ENCODE measurements at places on chromosomes 4 and X. TPM values are rescaled to one million over a fixed set of nuclear protein-coding genes. Genes with fewer than 3 reads are reported as not detected.

Gene RNF212
- polyA plus RNA-seq: 7.0 TPM

Gene APLN
- 0.82 TPM for polyA plus RNA-seq

Gene ZRSR2
- 18.7 TPM for polyA plus RNA-seq

Gene ARX
- polyA plus RNA-seq: not detected

Gene CFAP299
- polyA plus RNA-seq: 2.3 TPM

Gene AFM
- not detected for polyA plus RNA-seq

Gene IL2RG
- polyA plus RNA-seq: 0.24 TPM

DNA sequence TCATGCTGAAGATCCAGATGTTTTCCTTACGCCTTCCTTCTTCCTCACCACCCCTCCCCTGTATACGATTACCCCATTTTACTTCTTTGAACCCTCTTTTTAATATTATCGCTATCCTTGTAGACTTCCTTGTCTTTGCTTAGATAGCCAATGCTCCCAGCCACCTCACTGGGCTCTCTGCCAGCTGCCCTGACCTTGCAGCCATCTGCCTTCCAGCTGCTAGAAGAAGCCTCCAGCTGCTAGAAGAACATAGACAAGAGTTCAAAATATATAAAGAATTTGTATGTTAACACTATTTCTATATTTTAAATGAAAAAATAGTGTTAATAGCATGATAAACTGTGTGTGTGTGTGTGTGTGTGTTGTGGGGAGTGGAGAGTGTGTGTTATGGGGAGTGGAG lies 374.7 kb downstream of the ANKRD50 start:
- H3K27me3 ChIP-seq: no peaks in the 10 kb centered on the region
- H3K4me3 ChIP-seq: no peak overlapping the region
- H3K36me3 ChIP-seq: no peaks in the 10 kb centered on the region
- peak; percentile 48 for DNase-seq

DNA sequence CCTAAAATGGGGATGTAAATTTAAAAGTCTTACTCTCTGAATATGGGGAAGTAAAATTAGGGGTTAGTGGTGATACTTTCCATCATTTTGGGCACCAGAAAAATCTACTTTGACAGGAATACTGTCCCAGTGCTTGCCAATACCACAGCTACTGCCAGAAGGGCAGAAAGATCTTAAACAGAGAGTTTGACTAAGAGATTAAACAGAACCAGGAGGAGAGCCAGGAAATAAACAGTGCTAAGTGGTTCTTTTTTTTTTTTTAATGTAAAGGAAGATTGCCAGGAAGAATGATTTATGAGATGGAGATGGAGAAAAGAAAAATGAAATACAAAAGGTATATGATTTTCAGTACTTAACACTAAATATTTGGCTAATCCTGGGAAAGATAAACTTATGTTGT lies 126.8 kb downstream of the RTL3 start:
- H3K27ac ChIP-seq: no peak overlapping the region
- H3K27me3 ChIP-seq: no peaks in the 10 kb centered on the region
- no peaks in the 10 kb centered on the region for H3K36me3 ChIP-seq
- no peak overlapping the region for H3K4me3 ChIP-seq
- no peak for DNase-seq

DNA sequence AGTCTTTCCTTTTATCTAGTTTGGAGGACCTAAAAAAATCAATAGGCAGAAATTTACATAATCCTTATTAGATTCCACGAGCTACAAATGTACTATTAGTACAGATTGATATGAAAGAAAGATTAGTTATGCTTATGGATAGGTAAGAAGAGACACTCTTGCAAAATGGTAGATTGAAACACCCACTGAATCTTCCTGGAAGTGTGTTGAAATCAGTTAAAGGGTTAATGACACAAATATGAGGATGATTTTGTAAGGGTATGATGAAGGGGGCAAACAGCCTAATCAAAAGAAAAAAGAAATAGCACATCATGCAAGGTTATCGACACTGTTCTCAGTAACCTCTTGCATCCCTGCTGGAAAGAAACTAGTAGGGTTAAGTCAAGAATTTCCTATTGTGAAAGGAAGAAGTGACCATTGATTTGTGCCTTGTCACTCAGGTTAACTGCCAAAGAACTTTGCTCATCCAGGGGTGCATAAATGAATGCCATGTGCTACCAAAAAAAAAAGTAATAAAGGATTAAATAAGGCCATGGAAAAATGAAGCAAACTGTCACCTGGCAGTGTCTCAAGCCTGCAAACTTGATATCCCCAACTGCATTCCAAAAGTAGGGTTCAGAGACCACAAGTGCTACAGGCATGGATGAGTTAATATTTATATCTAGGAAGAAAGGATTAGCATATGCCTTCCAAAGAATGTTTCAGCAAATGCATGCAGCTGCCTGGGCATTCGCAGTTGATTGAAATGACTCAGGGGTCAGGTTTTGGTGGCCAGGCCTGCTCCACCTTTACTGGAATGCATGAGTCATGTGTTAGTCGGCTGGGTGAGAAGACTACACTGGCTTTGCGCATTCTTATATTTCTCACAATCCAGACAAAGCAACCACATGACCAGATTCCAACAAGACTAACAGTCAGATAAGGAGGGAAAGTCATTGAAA lies 78.3 kb upstream of the ATXN3L start:
- H3K27ac ChIP-seq: peak overlapping the region; percentile 90
- H3K4me3 ChIP-seq: no peak overlapping the region
- H3K4me1 ChIP-seq: peaks cover 27% of the 10 kb centered on the region
- H3K36me3 ChIP-seq: no peaks in the 10 kb centered on the region
- DNase-seq: no peak

DNA sequence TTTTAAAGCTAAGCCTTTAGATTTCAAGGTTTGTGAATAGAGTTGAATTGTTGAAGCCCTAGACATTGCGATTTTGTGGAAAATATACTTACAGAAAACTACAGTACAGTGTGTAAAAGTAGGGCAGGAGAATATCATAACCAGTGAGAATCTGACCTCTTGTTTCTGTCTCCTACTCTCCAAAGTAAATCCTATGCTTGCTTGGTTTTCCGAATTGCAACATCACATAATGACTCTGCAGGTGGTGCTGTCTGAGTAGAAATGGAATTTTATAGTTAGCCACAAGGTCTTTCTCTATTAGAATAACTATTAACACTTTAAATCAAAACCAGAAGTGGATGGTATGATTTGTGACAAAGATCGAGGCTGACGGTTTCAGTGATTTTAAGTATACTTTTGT lies 505.6 kb downstream of the RAPGEF2 start:
- no peaks in the 10 kb centered on the region for H3K27me3 ChIP-seq
- peaks cover 4% of the 10 kb centered on the region for H3K4me1 ChIP-seq
- no peak for DNase-seq
- H3K4me3 ChIP-seq: no peak overlapping the region

GRCh38 chr4:94489098-94489497 lies 37.4 kb downstream of the PDLIM5 start:
- no peaks in the 10 kb centered on the region for H3K4me1 ChIP-seq
- H3K27ac ChIP-seq: peak overlapping the region; percentile 25
- DNase-seq: no peak
- no peaks in the 10 kb centered on the region for H3K36me3 ChIP-seq
- H3K4me3 ChIP-seq: no peak overlapping the region

GRCh38 chr4:25970226-25970675 lies 56.2 kb downstream of the SMIM20 start:
- DNase-seq: no peak
- no peaks in the 10 kb centered on the region for H3K36me3 ChIP-seq
- no peaks in the 10 kb centered on the region for H3K4me1 ChIP-seq
- H3K4me3 ChIP-seq: no peak overlapping the region
- no peak overlapping the region for H3K27ac ChIP-seq

- no peak for DNase-seq
- H3K27ac ChIP-seq: no peak overlapping the region
- no peak overlapping the region for H3K4me3 ChIP-seq
- H3K4me1 ChIP-seq: no peaks in the 10 kb centered on the region
- H3K27me3 ChIP-seq: no peaks in the 10 kb centered on the region
- no peaks in the 10 kb centered on the region for H3K36me3 ChIP-seq
These were observed 55.2 kb downstream of the AREG start for GRCh38 chr4:74499986-74500781.

- H3K4me3 ChIP-seq: no peak overlapping the region
- H3K27me3 ChIP-seq: no peaks in the 10 kb centered on the region
- DNase-seq: no peak
- H3K36me3 ChIP-seq: no peaks in the 10 kb centered on the region
- H3K27ac ChIP-seq: no peak overlapping the region
These were observed 57.8 kb upstream of the PLAC1 start for GRCh38 chrX:134715930-134716619.

DNA sequence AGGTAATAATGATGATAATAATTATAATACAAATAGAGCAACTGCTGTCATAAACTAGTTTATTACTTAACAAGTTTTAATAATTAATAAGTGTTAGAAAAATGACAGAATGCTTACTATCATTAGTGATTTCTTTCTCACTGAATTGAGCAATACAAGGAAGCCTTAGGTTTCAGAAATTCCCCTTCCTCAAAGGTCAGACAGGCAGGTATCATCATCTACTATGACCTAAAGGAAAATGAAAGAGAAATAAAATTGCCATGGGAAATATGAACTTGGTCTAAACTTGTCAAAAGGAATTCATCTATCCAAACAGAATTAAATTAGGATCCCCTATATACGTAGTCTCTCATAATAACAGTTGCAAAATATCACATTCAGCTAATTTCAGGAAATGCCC lies 56.3 kb upstream of the SLC7A11 start:
- DNase-seq: no peak
- no peaks in the 10 kb centered on the region for H3K36me3 ChIP-seq
- H3K4me3 ChIP-seq: no peak overlapping the region
- H3K4me1 ChIP-seq: no peaks in the 10 kb centered on the region

DNA sequence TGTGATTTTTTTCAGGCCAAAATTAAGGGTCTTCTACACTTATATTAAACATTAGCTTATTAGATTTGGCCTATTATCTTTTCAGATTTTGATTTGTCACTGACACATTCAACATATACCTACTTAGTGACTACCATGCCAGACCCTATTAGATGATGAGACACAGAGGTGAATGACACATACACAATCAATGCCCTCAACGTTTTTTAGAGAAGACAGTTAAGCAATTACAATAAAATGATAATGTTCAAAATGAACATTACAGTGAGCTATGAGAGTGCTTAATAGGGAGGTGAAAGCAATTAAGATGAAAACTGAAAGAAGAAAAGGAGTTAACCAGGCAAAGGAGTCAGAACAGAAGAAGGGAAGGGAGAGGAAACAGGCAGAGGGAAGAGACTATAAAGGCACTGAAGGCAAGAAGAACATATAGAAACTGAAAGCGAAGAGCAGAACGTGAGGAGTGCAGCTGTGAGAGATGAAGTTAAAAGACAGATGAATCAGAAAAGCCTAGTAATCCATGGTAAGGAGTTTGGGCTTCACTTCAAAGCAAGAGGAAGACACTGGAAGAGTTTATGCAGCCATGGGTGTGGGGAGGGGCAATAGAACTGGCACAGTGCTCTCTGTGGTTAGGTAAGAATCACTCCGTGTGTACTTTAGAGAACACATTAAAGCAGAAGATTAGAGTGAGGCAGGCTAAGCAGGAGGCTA lies 119.0 kb downstream of the REELD1 start:
- H3K27ac ChIP-seq: peak overlapping the region; percentile 74
- H3K36me3 ChIP-seq: no peaks in the 10 kb centered on the region
- DNase-seq: no peak
- peaks cover 8% of the 10 kb centered on the region for H3K4me1 ChIP-seq
- peak overlapping the region; percentile 23 for H3K4me3 ChIP-seq

- H3K27ac ChIP-seq: no peak overlapping the region
- peaks cover 12% of the 10 kb centered on the region for H3K36me3 ChIP-seq
- no peaks in the 10 kb centered on the region for H3K27me3 ChIP-seq
- no peak for DNase-seq
- no peak overlapping the region for H3K4me3 ChIP-seq
These were observed 1.0 kb upstream of the IGBP1 start for GRCh38 chrX:70132224-70132623.

GRCh38 chr4:5224340-5224739 lies 173.1 kb downstream of the STK32B start:
- H3K27me3 ChIP-seq: no peaks in the 10 kb centered on the region
- H3K4me1 ChIP-seq: no peaks in the 10 kb centered on the region
- no peaks in the 10 kb centered on the region for H3K36me3 ChIP-seq

DNA sequence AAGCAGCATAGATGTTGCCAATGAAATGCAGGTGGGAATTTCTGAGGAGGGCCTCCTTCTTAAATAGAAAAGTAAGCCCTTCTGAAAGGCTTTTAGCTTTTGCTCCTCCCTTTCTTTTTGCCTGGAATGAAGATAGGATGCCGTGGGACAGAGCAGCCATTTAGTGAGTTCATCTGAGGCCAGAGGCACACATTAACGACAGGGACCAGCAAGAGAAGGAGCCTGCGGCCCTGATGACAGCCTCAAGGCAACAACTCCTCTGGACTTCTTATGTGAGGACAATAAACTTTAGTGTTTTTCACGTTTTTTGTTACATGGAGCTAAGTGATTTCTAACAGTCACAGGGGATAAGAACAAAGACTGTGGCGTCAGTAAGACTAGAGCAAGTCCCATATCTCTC lies 1.1 kb upstream of the BDH2 start:
- DNase-seq: no peak
- H3K27me3 ChIP-seq: no peaks in the 10 kb centered on the region
- H3K4me1 ChIP-seq: peaks cover 8% of the 10 kb centered on the region
- no peak overlapping the region for H3K4me3 ChIP-seq

DNA sequence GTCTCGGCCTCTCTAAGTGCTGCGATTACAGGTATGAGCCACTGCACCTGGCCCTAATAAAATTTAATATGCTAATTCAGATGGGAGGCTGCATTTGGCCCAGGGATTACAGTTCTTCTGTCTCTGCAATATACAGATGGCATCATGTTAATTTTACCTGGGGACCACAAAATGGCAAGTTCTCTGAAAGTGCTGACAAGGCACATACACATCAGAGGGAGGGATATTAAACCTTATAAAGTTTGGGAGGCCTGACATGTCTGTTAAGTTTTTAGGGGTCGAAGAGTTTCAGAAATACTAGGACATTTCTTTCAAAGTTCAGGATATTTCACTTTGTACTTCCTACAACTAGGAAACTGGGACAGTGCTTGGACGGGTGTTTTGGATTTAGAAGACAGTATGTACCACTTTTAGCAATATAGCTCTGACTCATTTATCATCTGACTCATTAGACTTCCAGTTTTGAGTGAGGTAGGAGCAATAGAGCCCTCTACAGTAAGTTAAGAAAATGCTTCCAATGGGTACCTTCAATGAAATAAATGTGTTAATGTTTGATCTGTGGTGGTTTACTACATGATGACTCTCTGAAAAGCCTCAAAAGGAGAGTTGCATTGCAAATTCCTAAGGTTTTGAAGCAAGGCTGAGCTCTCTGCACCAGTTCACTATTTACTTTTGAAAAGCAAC lies 981.0 kb upstream of the HS3ST1 start:
- H3K36me3 ChIP-seq: no peaks in the 10 kb centered on the region
- no peaks in the 10 kb centered on the region for H3K27me3 ChIP-seq
- no peak overlapping the region for H3K4me3 ChIP-seq
- DNase-seq: no peak
- H3K27ac ChIP-seq: no peak overlapping the region

GRCh38 chr4:95151255-95151654 lies 393.5 kb downstream of the BMPR1B start:
- H3K27ac ChIP-seq: peak overlapping the region; percentile 96
- H3K4me1 ChIP-seq: peaks cover 34% of the 10 kb centered on the region
- peak; percentile 51 for DNase-seq
- no peak overlapping the region for H3K4me3 ChIP-seq
- H3K36me3 ChIP-seq: no peaks in the 10 kb centered on the region

All from SK-N-SH (cell line).